CD4-positive, alpha-beta T cell treated with Interleukin-15 for 4 hours (primary cell): ENCODE measurements at places on chromosomes 11 and 22.
A peak's percentile ranks its signal among the peaks of the same experiment; 100 is the strongest.

GRCh38 chr11:15006139-15006759 lies 34.1 kb upstream of the CALCA start:
- DNase-seq, result peak; percentile 27

- peak; percentile 26 for DNase-seq
Measured at GRCh38 chr22:19766511-19767426, 6.2 kb downstream of the TBX1 start.

GRCh38 chr11:128496692-128497060 lies 90.7 kb downstream of the ETS1 start:
- DNase-seq, result no peak

DNA sequence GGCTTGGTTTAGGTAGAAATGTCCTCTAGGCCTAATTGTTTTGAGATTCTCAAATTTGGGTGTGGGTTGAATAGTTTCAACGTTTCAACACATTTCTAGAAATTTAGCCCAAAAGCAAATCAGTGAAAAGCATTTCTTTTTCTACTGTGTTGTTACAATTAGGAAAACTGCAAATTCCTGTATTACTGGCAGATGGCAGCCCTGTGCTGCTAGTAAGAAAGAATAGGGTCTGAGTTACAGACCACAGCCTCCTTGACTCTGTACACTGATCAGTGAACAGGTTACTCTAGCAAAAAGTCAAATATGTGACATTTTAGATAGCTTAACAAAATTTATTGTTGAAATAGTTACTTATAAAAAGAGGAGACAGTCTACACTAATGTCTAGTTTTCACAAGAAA lies 703.0 kb downstream of the JRKL start:
- DNase-seq, result no peak

- DNase-seq, result no peak
Measured at GRCh38 chr11:104169091-104169490, 5.1 kb upstream of the PDGFD start.

- no peak for DNase-seq
Measured at GRCh38 chr22:43253839-43254238, 66.9 kb upstream of the TTLL12 start.

- DNase-seq, result no peak
Measured at GRCh38 chr11:95595973-95596489, 193.6 kb downstream of the FAM76B start.

DNA sequence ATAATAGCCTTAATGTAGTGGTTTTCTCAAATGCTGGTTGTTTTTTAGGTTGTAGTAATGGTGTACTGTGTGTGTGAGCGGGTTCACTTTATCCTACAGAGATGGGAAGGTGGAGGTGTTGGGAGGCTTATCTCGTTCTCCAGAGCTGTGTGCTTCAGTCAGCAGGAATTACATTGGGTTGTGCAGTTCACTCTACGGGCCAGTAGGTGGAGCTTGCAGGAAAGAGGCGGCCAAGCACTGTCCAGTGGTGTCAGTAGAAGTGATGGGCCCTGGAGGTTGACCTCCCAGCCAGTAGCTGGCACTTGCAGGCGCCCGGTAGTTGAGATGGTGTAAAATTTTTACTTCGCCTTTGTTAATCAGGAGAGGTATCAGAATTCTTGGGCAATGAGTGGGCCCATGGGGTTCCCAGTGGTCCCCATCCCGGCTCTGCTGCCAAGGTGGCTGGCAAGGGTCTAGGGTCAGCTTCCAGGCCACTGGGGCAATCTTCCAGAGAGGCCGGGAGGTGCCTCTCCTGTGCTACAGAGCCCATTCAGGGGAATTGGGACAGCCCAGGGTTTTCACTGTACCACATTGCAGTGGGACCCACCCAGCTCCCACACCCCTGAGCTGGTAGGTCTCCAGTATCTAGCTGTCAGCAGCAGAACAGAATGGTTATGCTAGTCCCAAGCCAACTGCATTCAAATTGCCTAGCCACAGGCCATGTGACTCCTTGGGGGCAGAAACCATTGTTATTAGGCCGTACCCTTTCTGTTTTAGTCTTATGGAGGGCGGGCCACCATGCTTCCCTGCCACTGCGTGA lies 43.9 kb downstream of the BIRC2 start:
- peak; percentile 68 for DNase-seq

- no peak for DNase-seq
Measured at GRCh38 chr11:90294526-90294925, 71.7 kb upstream of the CHORDC1 start.

DNA sequence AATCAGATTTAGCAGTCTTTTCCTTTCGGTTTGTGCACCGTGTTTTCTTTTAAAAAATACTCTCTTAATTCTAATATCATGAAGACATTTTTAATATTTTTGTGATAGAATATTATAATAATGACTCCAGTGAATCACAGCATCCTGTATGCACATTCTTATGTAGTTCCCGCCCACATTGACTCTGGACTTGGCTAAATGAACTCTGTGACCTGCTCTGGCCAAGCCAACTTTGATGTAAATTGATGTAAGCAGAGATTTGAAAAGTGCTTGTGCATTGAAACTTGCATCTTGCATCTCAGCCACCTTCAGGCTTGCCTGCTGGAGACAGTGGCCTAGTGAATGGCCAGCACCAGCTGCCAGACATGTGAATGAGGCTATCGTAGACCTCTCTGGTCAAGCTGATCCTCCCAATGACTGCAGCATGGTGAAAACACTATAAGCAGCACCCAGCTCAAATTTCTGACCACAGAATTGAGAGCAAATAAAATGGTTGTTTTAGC lies 29.2 kb upstream of the PGM2L1 start:
- DNase-seq, result no peak

DNA sequence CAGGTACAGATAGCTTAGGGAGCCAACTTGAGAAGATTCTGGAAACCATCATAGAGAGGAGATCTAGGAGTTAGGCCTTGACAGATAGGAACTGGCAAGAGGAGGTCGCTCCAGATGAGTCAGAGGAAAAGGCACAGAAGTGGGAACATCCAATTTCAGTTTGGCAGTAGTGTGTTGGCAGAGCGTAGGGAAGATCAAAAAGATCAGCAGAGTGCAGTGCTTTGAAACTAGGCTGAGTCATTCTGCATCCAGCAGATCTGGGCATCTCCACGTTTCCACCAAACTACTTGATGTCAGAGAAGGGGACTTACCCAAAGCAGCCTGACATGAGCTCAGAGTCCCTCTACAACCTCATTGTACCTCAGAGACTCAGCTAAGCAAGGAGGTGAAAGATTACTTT lies 58.5 kb downstream of the GAB4 start:
- no peak for DNase-seq

DNA sequence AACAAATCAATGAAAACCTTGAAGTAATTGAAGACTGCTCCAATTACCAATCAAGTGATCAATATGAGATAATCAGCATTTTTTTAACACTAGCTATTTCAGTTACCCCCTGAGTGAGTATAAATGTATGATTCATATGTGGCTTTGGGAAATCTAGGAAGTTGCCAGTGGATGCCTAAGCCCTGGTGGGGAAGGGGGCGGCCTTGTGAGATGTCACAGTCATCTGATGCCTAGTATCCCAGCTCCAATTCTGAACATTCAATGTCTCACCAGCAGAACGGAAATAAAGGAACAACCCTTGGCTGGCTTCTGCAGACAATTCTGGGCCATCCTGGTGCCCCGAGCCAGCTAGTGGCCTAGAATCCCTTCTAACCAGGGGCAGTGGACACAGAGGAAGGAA lies 58.5 kb upstream of the TIMP3 start:
- DNase-seq, result no peak

GRCh38 chr22:27651486-27651885 lies 150.1 kb downstream of the MN1 start:
- DNase-seq, result no peak

DNA sequence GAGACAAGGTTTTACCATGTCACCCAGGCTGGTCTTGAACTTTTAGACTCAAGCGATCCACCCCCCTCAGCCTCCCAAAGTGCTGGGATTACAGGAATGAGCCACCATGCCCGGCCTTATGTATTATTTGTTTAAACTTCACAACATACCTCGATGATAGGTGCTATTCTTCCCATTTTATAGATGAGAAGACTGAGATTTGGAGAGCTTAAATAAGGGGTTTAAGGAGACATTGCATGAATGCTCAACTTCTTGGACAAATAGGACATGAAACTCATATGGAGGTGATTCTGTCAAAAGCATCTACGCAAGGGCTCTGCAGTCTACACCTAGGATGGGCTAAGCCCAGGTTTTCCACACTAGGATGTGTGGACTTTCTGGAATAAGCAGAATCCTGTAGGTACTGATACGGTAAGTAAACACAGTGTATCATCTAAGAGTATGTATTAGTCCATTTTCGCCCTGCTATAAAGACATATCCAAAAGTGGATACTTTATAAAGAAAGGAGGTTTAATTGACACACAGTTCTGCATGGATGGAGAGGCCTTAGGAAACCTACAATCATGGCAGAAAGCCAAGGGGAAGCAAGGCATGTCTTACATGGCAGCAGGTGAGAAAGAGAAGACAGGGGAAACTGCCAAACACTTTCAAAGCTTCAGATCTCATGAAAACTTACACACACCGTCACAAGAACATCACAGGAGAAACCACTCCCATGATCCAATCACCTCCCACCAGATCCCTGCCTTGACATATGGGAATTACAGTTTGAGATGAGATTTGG lies 62.8 kb upstream of the CAPRIN1 start:
- DNase-seq, result no peak

DNA sequence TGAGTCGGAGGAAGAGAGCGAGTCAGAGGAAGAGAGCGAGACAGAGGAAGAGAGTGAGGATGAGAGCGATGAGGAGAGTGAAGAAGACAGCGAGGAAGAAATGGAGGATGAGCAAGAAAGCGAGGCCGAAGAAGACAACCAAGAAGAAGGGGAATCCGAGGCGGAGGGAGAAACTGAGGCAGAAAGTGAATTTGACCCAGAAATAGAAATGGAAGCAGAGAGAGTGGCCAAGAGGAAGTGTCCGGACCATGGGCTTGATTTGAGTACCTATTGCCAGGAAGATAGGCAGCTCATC lies 780 bp downstream of the TRIM44 start:
- DNase-seq, result no peak
